ENCODE measurements at places on chromosomes 6 and 20.

DNA sequence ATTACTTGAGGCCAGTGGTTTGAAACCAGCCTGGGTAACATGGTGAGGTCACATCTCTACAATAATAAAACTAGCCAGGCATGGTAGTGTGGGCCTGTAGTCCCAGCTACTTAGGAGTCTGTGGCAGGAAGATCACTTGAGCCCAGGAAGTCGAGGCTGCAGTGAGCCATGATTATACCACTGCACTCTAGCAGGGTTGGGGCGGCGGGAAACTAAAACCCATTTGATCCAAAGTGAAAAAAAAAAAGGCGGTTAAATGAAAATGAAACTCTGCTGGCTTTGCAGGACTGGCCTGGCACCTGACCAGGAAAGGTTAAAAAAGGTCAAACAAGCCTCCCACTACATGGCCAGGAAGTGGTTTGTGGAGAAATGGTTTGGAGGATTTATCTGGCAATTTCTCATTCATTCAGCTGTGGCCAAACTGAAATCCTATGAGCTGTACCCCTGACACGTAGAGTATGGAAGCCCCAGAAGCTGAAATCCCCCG lies 36.6 kb downstream of the MTRES1 start:
- DNase-seq, result no peak

GRCh38 chr6:136274062-136274461 lies 15.6 kb downstream of the BCLAF1 start:
- DNase-seq, result no peak

- peak; percentile 92 for DNase-seq
Measured at GRCh38 chr20:51156041-51156982, 133.4 kb upstream of the KCNG1 start.

DNA sequence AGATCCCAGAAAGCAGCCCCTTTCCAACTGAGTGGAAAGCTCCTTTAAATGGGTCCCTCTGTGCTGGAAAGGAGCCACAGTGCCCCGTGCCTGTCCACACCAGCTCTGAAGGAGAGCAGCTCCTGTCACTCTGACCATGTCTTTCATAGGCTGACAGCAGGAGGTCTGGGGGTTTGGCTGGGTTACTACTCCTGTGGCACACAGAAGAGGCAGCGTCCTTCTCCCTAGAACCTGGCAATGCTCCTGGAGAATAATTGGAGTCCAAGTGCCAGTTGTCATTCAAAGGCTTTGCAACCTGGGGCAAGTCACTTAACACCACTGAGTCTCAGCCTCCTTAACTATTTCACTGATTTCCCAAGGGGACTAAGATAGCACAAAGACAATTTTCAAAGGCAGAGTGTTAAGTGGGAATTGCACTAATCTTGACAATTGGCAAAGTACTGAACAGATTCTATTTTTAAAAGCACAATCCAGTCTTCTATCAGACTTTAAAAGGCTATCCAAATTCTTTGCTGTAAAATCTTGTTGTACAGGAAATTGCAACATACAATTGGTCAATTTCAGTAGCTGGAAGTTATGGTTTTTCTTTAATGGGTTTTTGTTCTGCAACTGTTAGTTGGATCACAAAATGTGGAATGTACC lies 457.2 kb downstream of the KIF16B start:
- no peak for DNase-seq

GRCh38 chr20:37392441-37393195 lies 46.7 kb downstream of the SRC start:
- DNase-seq, result peak; percentile 71

GRCh38 chr6:107815846-107816245 lies 8.3 kb downstream of the SCML4 start:
- no peak for DNase-seq

- DNase-seq, result no peak
Measured at GRCh38 chr6:56733211-56733697, 90.6 kb upstream of the DST start.

GRCh38 chr6:50853939-50854338 lies 35.3 kb downstream of the TFAP2B start:
- DNase-seq, result no peak

GRCh38 chr6:127458222-127458621 lies 967 bp downstream of the KIAA0408 start:
- no peak for DNase-seq

- no peak for DNase-seq
Measured at GRCh38 chr20:58637466-58638213, 13.4 kb upstream of the STX16 start.

DNA sequence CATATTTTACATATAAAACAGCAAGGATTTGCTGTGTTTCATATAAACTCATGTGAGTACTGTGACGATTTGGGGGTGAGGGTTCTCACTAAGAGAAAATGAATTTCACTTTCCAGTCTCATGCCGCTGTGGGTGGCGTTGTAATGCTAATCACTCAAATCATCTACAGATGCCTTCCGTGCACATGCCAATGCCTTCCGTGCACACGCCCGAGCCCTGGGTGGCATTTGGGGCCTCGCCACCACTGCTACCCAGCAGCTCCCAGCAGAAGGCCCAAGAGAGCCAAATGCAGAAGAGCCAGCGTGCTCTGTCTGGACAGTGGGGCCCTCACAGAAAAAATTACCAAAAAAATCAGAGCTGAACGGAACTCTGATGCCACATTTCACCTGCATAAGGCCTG lies 53.7 kb downstream of the WDR27 start:
- peak; percentile 32 for DNase-seq

DNA sequence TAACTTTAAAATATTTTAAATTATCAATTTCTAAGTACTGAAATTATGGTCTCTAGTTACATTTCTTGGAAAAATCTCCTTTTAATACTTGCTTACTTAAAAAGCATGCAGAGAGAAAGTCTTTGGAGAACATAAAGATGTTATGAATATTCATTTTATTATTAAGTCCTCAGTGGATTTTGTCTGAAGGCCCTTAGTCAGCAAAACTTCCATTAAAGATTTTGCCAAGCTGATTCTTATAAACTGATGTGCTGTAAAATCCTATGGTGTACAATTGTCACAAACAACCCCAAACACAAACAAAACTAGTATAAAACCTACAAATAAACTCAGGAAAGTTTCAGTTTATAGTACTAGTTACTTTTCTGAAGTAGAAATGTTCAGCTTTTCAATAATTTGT lies 372.7 kb downstream of the MEI4 start:
- no peak for DNase-seq

GRCh38 chr6:1310628-1311399 lies 1.1 kb upstream of the FOXQ1 start:
- peak; percentile 81 for DNase-seq

DNA sequence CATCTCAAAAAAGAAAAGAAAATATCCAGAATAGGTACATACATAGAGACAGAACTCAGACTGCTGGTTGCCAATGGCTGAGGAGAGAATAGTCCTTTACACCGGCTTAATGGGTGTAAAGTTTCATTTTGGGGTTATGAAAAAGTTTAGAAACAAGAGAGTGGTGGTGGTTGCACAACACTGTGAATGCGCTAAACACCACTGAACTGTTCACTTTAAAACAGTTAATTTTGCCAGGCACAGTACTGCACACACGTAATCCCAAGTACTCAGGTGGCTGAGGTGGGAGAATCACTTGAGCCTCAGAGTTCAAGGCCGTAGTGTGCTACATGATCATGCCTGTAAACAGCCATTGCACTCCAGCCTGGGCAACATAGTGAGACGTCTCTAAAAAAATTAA lies 7.6 kb downstream of the ILRUN start:
- DNase-seq, result no peak

DNA sequence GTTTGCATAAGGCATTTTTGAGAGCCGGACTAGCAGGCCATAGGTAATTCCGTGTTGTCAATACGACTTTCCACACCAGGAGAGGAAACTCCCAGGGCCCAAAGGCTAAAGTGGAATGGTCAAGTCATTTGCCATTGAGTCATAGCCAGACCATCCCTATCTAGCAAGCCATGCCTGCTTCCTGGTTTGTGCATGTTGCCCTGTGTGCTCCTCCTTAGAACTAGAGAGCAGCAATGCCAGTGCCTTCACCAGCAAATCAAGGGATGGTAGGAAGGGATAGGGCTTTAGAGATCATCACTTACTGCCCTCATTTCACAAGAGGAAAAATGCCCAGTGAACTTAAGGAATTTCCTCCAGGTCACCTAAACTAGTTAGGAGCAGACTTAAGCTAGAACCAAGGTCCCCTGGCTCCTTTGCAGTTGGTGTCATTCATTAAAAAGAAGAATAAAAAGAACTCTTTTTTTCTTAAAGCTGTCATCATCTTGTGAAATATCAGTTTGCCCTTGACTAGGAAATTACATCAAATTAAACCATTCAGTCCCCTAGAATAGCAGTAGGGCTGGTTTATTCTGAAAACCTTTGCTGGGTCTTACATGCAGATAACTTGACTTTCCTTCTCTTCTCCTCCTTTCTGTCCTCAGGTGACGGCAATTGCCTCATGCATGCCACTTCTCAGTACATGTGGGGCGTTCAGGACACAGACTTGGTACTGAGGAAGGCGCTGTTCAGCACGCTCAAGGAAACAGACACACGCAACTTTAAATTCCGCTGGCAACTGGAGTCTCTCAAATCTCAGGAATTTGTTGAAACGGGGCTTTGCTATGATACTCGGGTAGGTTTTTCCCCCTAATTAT lies 7.4 kb downstream of the TNFAIP3 start:
- DNase-seq, result peak; percentile 76

DNA sequence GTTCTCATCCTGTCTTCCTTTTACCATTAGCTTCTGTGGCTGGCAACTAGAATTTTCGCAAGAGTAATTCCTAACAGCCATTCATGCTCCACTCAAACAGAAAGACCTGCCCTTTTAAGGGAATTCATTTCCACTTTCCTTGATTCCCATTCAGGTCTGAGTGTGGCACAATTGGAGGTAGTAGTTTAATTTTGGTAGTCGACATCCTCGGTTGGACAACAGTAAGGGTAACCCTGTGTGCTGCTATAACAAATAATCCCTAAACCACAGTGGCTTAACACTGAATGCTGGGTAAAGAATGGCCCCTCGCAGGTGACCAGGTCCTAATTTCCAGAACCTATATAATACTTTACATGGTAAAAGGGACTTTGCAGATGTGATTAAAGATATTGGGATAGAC lies 142.9 kb downstream of the BMP7 start:
- DNase-seq, result no peak

DNA sequence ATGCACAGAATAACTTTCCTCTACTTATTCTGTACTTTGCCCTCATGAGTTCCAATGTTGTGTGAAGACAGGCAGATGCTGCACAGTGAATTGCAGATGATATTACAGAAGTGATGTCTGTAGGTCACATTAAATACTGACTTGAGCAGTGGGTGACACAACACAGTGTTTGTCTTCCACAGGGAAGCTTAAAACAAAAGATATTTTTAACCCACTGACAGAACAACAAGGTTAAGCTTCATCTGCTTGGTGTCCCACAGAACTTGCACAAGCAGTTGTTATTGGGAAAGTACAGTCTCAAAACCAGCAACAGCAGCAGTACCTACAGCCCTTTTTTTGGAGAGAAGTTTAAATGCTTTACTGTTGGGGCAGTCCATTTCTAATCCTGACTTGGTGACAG lies 10.5 kb downstream of the SUMO4 start:
- no peak for DNase-seq

DNA sequence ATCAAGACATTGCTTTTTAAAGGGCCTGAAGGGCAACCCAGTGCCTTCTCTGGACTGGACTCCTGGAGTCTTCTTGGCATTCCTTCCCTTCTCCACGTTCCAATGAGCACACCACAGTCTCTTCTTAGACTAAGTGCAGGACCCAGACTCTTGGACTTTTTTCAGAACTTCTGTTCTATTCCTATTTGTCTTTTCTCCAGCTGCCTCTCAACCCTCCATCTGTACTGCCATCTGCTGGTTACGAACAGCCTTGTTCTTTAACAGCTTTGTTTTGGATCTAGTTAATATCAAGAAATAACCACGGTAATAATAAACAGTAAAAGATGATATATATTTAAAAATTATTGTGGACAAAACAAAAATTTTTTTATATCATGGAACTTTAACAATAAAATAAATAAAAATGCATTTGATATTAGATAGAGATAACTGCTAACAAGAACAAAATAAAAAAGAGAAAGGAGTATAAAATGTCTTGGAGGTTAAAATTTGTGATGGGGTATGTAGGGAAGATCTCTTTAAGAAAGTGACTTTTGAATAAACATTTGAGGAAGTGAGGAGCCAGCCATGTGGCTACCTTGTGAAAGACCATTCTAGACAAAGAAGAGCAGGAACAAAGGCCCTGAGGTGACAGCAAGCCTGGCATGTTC lies 105.1 kb upstream of the HCRTR2 start:
- DNase-seq, result peak; percentile 55

DNA sequence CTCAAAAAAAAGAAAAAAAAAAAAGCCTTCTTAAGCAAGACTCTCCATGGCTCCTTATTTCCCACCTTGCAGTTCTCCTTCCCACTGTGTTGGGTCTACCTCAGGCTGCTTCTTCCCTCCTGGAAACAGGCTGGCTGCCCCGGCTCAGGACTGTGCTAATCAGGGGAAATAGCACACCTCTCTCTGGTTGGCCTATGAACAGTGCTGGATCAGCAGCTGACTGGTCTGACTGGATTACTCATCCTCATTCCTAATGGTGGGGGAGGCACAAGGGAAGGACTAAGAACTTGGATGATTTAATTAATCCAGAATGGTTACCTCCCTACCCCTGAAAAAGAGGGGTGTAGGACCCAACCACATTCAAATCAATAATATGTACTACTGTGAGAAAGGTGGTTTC lies 3.9 kb upstream of the SRSF3 start:
- DNase-seq, result peak; percentile 91
